PC-9 (cell line): ENCODE measurements at places on chromosomes 12 and 14. TPM values are rescaled to one million over a fixed set of nuclear protein-coding genes. Genes with fewer than 3 reads are reported as not detected.

DNA sequence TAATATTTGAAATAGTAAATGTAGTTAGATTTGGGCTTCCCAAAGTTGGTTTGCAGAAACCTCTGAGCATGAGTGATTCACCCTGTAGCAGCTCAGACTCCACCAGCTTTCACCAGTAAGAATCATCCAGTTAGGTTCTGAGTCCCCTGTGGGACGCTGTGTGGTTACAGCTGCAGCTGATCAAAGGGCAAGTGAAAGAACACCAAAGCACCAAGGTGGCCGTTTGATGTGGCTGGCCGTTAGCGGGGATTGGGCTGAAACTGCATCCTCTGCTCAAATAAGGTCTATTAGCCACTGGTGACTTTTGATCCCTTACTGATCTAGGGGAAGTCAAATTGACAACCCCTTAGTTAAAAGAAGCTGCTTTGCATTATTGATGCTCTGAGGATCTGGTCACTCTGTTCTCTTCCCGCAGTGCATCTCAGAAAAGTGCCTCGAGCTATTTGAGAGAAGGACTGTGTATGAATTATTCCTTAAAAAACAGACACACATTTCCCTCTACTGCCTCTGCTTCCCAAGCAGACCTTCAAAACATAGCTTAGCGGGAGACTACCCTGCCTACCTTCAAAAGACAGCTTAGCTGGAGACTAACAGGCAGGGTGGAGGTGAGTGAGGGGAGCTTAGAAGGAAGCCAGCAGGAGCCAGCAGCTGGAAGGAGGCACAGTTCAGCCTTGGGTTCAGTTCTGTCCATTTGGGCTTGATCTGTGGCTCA is 3.7 kb downstream of the ABHD12B start:
- H3K27me3 ChIP-seq = no peaks in the 10 kb centered on the region
- no peak for DNase-seq
- H3K27ac ChIP-seq = no peak overlapping the region
- H3K4me1 ChIP-seq = no peaks in the 10 kb centered on the region
- H3K36me3 ChIP-seq = no peaks in the 10 kb centered on the region
- H3K4me3 ChIP-seq = no peak overlapping the region

- no peak overlapping the region for H3K27ac ChIP-seq
- H3K4me1 ChIP-seq = no peaks in the 10 kb centered on the region
- H3K4me3 ChIP-seq = no peak overlapping the region
- H3K27me3 ChIP-seq = no peaks in the 10 kb centered on the region
Observed at GRCh38 chr12:107306141-107306659, 212.9 kb upstream of the CRY1 start.

DNA sequence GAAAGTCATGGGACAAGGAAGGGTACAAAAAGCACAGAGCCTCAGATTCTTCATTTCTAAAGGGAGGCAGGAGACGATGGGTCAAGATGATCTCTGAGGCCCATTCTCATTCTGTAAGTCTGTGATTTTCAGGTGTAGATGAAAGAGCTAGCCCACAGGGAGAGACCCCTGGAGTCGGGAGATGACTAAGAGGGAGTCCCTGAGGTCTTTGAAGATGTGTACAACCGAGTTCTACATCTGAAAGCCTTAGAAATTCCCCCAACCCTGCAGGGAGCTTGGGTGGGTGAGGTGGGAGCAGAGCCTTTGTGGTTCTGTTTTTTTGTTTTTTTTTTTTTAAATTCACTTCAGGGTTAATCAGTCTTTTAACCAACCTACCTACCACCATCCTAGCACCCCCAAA is 3.1 kb downstream of the WNT10B start:
- no peak overlapping the region for H3K27ac ChIP-seq
- H3K36me3 ChIP-seq = no peaks in the 10 kb centered on the region
- H3K4me3 ChIP-seq = no peak overlapping the region

- H3K36me3 ChIP-seq = no peaks in the 10 kb centered on the region
- no peak within 1 kb of the TSS for H3K27ac ChIP-seq
- no peaks in the 10 kb centered on the region for H3K4me1 ChIP-seq
- H3K27me3 ChIP-seq = peaks cover 56% of the 10 kb centered on the region
- no peak within 1 kb of the TSS for H3K4me3 ChIP-seq
Observed at GRCh38 chr12:110688446-110689280, at the start of gene HVCN1. Gene HVCN1 (minus strand): TSS chr12:110689115. CDS start chr12:110683245, 5,870 bp downstream.

DNA sequence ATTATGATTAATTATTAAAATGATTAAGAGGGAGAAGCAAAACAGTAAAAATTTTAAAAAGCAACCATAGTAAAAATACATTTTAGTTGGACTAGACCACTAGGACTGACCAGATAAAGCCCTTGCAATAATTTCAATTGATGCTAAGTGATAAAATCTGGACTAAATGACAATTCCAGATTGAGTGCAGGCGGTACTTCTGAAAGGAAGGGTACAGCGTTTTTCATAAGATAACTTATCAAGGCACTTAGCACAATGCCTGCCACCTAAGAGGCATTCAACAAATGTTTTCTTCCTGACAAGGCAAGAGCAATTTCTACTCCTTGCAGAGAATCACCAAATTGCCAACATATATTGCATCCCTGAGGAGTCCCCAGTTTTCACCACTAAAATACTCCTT is 37.7 kb upstream of the OAS1 start:
- H3K4me1 ChIP-seq = no peaks in the 10 kb centered on the region
- no peak for DNase-seq
- H3K4me3 ChIP-seq = no peak overlapping the region
- H3K27me3 ChIP-seq = peaks cover 86% of the 10 kb centered on the region

DNA sequence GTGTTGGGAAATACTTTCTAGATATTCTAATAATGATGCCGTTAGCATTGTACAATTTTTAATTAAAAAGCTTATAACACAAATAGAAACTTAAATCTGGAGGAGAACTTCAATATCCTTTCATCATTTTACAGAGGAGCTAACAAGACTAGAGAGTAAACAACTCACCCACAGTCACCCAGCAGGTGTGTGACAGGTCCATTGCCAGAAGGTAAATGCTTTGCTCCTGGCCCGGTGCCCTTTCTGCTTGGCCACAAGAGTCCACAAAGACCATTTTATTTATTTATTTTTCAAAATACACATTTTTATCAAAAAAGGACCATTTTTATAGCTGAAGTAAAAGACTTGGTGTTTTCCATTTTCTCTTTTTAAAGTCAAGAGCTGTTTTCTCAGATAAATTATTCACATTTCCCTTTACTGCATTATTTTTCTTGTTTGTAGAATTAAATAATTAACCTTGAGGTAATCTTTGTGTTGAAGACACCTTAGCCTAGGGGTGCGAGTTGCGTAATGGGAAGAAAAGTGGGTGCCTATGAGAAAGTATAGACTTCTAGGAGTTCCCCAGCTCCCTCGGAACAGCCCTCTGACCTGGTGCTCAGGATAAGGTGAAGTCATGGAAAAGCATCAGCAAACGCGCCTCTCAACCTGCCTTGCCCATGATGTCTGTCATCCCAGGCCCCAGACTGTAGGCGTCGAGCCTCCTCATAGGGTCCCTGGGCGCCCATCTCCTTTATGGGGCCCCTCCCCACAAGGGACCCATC is 26.3 kb upstream of the AMIGO2 start:
- no peak overlapping the region for H3K4me3 ChIP-seq
- no peaks in the 10 kb centered on the region for H3K27me3 ChIP-seq
- H3K27ac ChIP-seq = no peak overlapping the region
- H3K36me3 ChIP-seq = no peaks in the 10 kb centered on the region
- peaks cover 32% of the 10 kb centered on the region for H3K4me1 ChIP-seq

- H3K27ac ChIP-seq = no peak overlapping the region
- H3K27me3 ChIP-seq = no peaks in the 10 kb centered on the region
- DNase-seq = no peak
- peaks cover 17% of the 10 kb centered on the region for H3K4me1 ChIP-seq
Observed at GRCh38 chr12:50927766-50928224, 24.5 kb upstream of the HIGD1C start.

- DNase-seq = no peak
- no peaks in the 10 kb centered on the region for H3K36me3 ChIP-seq
- no peak overlapping the region for H3K27ac ChIP-seq
- no peak overlapping the region for H3K4me3 ChIP-seq
- no peaks in the 10 kb centered on the region for H3K27me3 ChIP-seq
- no peaks in the 10 kb centered on the region for H3K4me1 ChIP-seq
Observed at GRCh38 chr14:51431741-51432140, 191.7 kb downstream of the TMX1 start.

DNA sequence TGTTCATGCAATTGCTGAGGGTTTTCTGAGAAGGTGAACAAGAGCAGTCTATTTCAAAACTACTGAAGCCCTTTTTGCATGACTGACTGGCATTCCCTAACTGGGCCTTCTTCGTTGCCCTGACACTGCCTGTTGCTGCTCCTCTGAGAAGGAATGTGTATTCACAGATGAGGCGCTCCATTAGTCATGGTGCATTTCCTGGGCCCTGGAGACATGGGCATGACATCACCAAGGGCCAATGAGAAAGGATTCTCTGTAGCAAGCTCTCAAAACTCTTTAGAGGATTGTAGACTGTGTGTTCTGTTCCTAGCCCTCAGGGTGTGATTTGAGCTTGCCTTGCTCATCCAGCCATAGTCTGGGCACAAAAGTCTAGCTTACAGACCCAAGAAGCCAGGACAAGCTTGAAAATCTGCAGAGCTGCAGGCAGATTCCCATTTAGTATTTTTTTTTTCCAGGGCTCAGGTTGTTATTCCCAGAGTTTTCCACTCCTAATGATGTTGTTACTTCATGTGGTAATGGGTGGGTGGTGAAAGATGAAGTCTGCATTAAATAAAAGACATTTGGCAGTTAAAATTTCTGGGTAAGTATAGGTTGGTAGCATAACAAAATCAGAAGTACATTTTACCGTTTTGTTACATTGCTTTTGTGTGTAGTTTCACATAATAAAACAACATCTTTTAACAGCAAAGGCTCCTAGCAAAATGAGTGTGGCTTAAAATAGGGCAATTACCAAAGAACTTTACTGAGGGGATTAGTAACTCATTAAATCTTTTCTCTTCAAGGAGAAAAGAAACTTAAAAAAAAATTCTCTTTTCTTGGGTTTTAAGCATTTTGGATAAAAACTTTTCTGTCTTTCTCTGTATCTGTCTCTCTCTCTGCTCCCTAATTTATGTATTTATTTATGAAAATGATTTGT is 318.4 kb downstream of the RAD51B start:
- no peaks in the 10 kb centered on the region for H3K27me3 ChIP-seq
- H3K36me3 ChIP-seq = no peaks in the 10 kb centered on the region
- DNase-seq = peak; percentile 88
- no peak overlapping the region for H3K4me3 ChIP-seq
- peak overlapping the region; percentile 57 for H3K27ac ChIP-seq
- peaks cover 58% of the 10 kb centered on the region for H3K4me1 ChIP-seq

GRCh38 chr12:90128526-90128925 is 419.9 kb upstream of the ATP2B1 start:
- no peak overlapping the region for H3K27ac ChIP-seq
- 0 out of 2 replicates have a peak, but pooled peaks cover 3% of the 10 kb centered on the region for H3K4me1 ChIP-seq
- no peaks in the 10 kb centered on the region for H3K36me3 ChIP-seq

GRCh38 chr12:59149995-59150642 is 229.8 kb upstream of the LRIG3 start:
- H3K27ac ChIP-seq = no peak overlapping the region
- H3K36me3 ChIP-seq = no peaks in the 10 kb centered on the region
- H3K27me3 ChIP-seq = no peaks in the 10 kb centered on the region
- H3K4me3 ChIP-seq = no peak overlapping the region
- peak; percentile 71 for DNase-seq

DNA sequence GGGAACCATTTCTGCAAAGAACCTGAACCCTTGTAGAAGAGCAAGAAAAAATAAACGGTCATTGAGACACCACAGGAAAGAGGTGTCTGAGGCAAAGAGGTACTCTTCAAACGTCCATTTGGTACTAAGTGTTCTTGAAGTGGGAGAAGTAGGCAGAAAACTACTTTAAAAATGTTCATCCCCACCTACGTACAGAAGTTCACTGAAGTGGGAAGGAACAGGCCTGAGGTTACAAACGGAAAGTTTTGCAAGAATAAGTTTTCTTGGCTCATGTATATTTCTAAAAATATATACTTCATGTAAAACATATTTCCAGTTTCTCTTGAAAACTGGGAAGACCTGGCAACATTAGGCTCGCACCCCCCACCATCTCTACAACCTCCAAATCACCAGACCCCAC is 61.2 kb downstream of the STXBP6 start:
- no peak overlapping the region for H3K27ac ChIP-seq
- H3K36me3 ChIP-seq = no peaks in the 10 kb centered on the region
- no peaks in the 10 kb centered on the region for H3K4me1 ChIP-seq
- DNase-seq = no peak
- H3K4me3 ChIP-seq = no peak overlapping the region

- no peak overlapping the region for H3K4me3 ChIP-seq
- H3K27me3 ChIP-seq = peaks cover 19% of the 10 kb centered on the region
- no peak overlapping the region for H3K27ac ChIP-seq
- no peak for DNase-seq
- H3K36me3 ChIP-seq = no peaks in the 10 kb centered on the region
- no peaks in the 10 kb centered on the region for H3K4me1 ChIP-seq
Observed at GRCh38 chr14:106277503-106277902, 751.1 kb downstream of the TMEM121 start.

DNA sequence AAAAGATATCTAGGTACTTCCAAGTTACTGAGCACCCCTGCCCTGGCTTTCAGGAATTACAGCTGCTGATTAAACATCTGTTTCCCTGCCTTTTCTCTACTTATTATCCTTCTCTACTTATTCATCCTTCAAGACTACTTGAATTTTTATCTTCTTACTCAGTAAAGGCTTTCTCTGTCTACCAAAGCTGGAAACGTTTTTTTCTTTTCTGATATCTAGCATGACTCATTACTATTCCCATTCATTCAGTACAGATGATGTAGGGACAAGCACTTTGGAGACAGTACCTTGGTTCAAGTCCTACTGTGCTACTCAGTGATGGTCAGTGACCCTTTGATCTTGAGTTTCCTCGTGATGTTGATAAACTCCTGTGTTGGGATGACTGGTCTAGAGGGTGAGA is 848.7 kb downstream of the NRXN3 start:
- DNase-seq = no peak
- H3K27me3 ChIP-seq = no peaks in the 10 kb centered on the region
- no peak overlapping the region; the same call in 1 of the 2 replicates for H3K27ac ChIP-seq

DNA sequence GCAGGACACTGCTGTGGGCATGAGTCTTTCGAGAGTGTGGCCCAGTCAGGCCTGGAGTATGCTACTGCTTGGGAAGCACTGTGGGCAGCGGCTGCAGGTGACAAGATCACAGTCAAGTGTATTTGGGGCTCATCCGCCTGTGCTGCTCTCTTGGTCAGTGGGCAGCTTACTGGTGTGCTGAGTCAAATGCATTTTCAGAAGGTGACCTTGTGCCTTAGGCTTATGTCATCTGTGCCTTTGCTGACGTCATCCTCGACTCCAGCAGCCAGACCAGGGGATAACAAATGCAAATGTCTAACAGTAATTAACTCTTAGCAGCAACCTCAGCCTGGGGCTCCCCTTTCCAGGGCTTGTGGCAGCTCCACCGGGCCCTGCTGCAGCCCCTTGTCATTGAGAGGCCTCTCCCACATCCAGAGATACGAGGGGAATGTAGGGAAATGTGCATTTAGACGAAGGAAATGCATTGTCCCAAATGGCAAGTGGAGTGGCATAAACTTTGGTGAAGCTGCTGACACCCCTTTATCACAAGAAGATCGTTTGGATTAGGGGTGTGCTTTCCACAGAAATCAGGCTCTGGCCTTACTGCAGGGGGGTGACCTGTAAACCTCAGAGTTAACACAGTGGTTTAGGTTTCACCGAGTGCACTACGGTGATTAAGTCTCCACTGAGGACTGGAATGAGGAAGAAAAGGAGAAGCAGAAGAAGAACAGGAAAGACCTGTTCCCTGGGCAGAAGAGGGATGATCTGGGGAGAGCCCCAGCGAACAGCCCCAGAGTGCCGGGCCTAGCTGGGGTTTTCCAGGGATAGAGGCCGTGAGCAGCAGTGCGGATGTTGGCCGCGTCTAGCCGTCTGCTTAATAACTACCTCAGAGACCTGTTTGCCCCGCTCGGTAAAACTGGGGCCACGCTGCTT is 39.7 kb downstream of the PSMA6 start:
- peak; percentile 94 for DNase-seq

Gene CCDC197
- not detected in 2 replicates for total RNA-seq

Gene SLC7A8
- total RNA-seq = 2.0 and 3.6 TPM in 2 replicates

Gene CBLN3
- total RNA-seq = 7.6 and 8.3 TPM in 2 replicates

Gene PPP1R1A
- total RNA-seq = not detected in 2 replicates

Gene RERG
- 0.50 and 1.4 TPM in 2 replicates for total RNA-seq

Gene MYL2
- not detected in 2 replicates for total RNA-seq

Gene ARHGEF40
- total RNA-seq = 12.7 and 13.0 TPM in 2 replicates
